Left renal cortex interstitium (tissue), 4 donors: ENCODE measurements at places on chromosomes 1 and 21. TPM values are rescaled to one million over a fixed set of nuclear protein-coding genes. Genes with fewer than 3 reads are reported as not detected.

DNA sequence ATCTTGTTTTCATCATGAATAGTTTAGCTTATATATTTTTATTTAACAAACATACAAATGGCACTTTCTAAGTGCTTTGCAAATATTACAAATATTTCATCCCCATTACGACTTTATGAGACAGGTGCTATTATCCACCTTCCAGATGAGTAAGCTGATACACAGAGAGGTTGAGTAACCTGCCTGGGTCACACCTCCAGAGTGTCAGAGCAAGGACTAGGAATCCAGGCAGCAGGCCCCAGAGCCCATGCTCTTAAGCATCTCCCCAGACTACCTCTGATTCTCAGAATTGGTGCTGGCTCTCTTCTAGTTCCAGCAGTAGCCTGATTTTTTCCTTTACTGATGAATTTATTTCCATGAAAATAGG, 40.0 kb downstream of the EPHB2 start:
- DNase-seq: no peak

GRCh38 chr1:6783936-6784559, 1.2 kb upstream of the CAMTA1 start:
- DNase-seq: no peak

DNA sequence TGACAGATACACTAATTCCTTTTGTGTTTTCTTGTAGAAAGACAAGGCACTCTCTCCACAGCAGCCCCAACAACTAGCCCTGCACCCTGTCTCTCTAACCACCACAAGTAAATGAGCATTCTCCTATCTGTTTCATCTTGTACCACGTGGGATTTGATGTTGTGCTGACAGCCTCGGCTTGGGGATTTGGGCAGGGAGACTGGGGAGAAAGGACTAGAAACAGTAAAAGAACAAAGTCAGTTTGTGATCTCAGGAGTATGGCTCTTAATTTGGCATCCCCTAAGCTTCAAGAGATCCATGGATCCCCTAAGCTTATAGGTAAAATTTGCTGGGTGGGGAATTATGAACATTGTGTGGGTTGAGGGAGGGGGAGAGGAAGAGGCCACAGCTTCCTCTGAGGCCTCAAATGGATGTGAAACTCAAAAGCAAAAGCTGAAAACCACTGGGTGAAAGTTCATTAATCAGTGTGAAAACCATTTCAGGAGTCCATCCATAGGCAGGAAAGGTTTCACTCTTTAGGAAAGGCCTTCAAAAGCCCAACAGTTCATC, 3.1 kb downstream of the C1orf162 start:
- DNase-seq: no peak

DNA sequence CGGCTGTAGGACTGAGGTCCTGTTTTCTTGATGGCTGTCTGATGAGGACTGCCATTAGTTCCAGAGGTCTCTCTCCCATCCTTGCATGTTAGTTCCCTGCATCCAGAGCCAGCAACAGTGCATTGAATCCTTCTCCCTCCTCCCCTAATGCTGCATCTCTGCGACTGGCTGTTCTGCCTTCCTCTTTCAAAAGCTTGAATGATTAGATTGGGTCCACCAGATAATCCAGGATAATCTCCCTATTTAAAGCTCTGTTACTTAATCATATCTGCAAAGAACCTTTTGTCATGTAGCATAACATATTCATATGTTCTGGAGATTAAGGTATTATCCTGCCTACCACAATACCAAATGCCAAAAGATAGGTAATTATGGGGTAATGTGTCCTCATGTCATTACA, 377.5 kb downstream of the GPATCH2 start:
- DNase-seq: no peak

DNA sequence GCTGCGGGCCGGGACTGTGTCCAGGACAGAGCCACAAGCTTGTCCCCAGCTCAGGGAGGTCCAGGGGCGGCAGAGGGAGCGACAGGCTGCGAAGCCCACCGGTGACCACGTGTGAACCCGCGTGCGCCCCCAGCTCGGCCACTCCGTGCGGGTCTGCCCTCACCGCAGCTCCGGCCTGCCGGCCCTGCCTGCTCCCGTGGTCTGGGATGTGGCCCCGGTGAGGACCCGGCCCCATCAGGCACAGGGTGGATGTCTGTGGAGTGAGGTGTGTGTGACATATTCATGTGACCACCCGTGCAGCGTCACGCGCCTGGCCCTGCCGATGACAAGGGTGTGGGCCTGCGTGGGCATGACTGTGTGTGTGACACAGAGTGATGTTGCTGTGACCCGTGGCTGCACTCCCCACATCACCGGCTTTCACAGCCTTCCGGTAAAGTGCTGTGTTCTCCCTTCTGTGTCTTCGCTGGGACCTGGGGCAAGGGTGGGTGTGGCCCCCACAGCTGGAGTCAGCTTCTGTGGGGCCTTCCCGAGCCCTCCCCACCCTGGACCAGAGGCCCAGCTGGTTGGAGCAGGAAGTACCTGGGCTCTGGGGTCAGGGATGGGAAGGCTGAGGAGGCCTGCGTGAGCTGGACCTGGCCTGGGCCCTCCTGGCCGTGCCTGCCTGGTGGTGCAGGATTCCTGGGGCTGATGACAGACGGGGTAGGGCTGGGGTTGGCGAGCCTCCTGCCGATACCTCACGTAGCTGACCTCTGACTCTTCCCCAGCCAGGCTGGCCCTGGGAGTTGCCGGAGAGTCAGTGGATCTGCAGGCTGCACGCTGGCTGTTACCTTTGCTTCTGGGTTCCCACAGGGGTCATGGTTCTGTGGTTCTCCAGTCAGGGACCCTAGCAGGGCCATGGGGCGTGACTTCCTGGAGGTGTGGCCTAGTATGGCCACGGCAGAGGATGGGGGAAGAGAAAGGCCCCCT, 4.1 kb downstream of the RNF223 start:
- DNase-seq: no peak

Gene SIKE1
- polyA plus RNA-seq: 53.1 TPM

Gene DIO1
- polyA plus RNA-seq: 10.3 TPM

GRCh38 chr1:96684744-96685143, 36.8 kb upstream of the PTBP2 start:
- DNase-seq: no peak

DNA sequence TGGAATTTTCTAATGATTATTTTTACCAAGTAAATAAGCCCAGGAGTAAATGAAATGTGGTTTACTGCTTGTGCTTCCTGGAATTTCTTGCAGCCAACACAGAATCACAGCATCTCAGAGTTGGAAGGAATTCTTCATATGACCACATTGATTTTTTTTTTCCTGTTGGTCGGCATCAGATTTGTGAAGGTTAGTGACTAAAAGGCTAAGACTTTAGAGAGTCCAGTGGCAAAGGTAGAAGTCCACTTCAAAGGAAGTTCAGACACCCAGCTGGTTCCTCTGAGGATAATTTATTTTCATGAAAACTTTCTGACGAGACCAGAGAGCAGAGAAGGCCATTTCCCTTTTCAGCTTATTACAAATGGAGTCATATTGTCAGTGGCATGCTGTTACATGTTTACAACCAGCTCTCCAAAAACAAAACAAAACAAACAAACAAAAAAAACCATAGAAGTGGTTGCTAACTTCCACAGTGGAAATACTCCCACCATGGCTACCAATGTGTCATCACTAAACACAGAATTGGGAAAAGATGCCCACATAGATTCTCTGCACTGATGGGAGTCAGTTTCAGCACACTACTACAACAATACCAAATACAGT, 77.2 kb upstream of the CDC42BPA start:
- DNase-seq: no peak

- DNase-seq: no peak
Measured at GRCh38 chr1:97334454-97334853, 586.4 kb downstream of the DPYD start.

Gene RNPC3
- polyA plus RNA-seq: 36.2 TPM

Gene PCBP3
- polyA plus RNA-seq: 1.8 TPM

Gene SLC6A17
- 0.86 TPM for polyA plus RNA-seq

Gene PDZK1
- polyA plus RNA-seq: 161 TPM

Gene TMEM269
- polyA plus RNA-seq: 0.78 TPM

- no peak for DNase-seq
Measured at GRCh38 chr1:247376659-247377058, 39.3 kb upstream of the NLRP3 start.

Gene CNR2
- 0.06 TPM for polyA plus RNA-seq

GRCh38 chr1:27556781-27557595, 47.0 kb downstream of the AHDC1 start:
- DNase-seq: no peak

Gene BLACAT1
- polyA plus RNA-seq: 2.1 TPM

DNA sequence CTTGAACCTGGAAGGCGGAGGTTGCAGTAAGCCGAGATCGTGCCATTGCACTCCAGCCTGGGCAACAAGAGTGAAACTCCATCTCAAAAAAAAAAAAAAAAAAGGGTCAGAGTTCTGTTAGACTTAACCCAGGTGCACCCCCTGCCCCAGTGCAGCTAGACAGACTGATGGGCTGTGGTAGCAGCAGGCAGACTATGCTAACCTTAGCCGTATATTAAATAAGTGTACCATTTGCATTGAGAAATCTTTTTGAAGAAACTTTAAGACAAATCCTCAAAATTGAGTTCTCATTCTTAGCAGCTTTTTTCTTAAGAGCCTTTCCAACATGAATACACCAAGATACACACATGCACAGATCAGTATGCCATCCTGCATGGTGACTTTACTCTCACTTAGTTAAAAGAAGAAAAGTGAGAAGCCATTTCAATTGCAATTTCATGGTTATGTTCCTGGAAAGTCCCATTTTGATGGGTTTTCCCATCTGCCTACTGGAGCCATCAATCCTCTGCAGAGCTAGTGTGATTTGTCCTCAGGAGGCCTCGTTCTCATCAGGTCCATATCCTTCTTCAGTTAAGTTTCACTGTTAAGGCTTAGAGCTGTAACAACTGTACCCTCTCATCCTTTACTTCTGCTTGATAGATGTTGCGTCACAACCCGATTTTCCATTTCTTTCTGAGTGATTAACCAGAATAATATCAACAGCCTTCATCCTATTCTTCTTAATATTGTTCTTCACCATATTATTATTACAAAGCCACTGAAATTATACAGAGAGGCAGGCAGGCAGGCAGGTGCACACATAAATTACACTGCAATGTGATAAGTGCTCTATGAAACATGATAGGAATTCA, 7.3 kb downstream of the FCRLB start:
- no peak for DNase-seq

Gene BRDT
- not detected for polyA plus RNA-seq

DNA sequence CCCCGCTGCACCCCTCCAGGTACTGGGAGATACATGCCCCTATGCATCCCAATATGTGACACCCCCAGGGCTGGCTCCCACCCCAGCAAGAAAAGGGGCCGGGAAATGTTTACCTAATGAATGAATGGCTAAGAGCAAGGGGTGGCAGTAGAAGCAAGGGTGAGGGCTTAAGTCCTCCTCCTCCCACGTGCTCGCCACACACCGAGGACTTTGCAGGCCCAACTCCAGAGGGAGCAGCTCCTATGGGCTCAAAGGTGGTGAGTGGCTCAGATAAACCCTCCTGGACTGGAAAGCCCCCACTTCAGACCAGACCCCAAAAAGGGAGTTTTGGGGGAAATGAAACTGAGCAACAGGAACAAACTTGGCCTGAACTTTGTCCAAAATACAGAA, 11.4 kb downstream of the SLC45A3 start:
- DNase-seq: no peak

Gene CFHR5
- polyA plus RNA-seq: not detected

Gene FCRLA
- polyA plus RNA-seq: 0.12 TPM

- DNase-seq: no peak
Measured at GRCh38 chr1:47175227-47175934, 14.5 kb downstream of the PDZK1IP1 start.

Gene FCGR2B
- 0.22 TPM for polyA plus RNA-seq

GRCh38 chr1:221272940-221273339, 393.7 kb downstream of the HLX start:
- DNase-seq: no peak

- no peak for DNase-seq
Measured at GRCh38 chr1:183864611-183865010, 59.7 kb downstream of the RGL1 start.

Gene CD101
- polyA plus RNA-seq: 2.1 TPM

Gene C1orf87
- polyA plus RNA-seq: 0.29 TPM

Gene CD52
- 9.6 TPM for polyA plus RNA-seq

- DNase-seq: no peak
Measured at GRCh38 chr1:2166254-2166653, 28.3 kb downstream of the FAAP20 start.

GRCh38 chr1:229410692-229411433, 23.0 kb downstream of the ACTA1 start:
- DNase-seq: no peak

Gene TUFT1
- 11.0 TPM for polyA plus RNA-seq

- DNase-seq: no peak
Measured at GRCh38 chr1:92951141-92951582, 10.1 kb downstream of the DIPK1A start.

- no peak for DNase-seq
Measured at GRCh38 chr1:228207381-228207810, 448 bp upstream of the OBSCN start.

DNA sequence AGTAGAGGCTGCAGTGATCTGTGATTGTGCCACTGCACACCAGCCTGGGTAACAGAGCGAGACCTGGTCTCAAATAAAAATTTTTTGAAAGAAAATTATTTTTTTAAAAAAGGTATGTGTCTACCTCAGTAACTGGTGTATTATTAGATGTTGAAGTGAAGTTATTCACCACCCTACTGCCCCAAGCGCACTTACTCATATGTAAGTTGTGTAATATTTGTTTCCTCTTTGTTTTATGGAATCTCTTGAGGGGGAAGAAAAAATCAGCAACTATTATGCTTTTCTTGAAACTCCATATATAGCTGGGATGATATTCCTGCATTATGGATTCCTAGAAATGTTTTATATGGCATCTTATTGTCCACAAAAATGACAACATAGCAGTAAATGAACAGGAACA, 21.3 kb downstream of the RBM15 start:
- no peak for DNase-seq

Gene SLAMF9
- not detected for polyA plus RNA-seq

Gene TTC22
- polyA plus RNA-seq: 7.8 TPM

DNA sequence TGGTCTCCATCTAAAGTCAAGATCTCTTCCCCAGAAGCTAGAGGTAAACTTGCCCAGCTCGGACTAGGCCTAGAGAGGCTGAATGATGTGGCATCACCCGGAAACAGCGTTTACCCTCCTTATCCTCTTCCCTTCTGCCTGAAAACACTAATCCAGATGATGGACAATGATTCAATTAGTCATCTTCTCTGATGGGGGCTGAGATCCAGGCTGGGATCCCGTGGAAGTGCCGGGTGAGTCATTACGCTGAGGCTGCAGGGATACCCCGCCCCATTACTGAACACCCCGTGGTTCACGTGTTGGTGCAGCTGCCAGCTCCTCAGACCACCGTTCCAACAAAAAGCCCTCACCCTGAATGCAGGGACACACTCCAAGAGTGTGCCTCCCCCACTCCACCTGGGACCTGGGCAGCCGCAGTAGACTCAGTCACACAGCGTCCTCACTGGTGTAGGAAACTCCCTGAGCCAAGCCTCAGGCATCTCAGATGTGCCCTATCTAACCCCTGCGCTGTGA, 2.0 kb downstream of the S100A6 start:
- DNase-seq: no peak

Gene FCRL6
- 0.40 TPM for polyA plus RNA-seq

Gene PKP1
- 0.06 TPM for polyA plus RNA-seq

DNA sequence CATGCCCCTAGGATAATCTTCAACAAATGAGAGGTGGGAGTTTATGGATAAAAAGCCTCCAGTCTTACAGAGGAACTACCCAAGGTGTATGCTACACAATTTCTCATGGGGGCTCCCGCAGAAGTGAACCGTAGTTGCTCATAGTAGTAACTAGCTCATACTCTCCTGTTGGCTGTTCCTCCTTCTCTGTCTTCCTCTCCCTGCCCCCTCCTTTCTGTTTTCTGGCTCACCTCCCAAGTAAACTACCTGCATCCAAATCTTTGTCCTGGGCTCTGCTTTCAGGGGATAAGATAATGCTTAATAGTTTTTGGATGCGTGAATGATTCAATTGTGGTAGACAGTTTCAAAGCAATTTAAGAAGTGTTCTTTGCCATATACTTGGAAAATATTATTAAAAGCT, 90.1 kb upstream of the ROR1 start:
- DNase-seq: no peak
